ENCODE measurements at places on chromosomes 1 and 21.

DNA sequence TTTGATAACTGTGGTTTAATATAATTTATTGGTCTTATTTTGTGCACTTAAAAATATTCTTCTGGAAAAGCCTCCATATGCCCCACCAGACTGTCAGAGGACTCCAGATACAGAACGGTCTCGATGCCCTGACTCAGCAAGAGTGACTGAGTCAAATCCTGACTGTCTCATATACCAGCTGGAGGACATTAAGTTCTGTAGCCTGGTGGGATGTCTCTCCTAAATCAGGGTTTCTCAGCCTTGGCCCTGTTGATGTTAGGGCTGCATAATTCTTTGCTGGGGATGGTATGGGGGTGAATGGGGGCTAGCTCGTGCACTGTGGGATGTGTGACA is 67.7 kb upstream of the TLR5 start:
- no peak for DNase-seq

GRCh38 chr21:34128124-34128523 is 54.7 kb downstream of the MRPS6 start:
- no peak for DNase-seq

GRCh38 chr1:15727866-15728534 is 8.1 kb upstream of the SLC25A34 start:
- no peak for DNase-seq

- DNase-seq = no peak
Measured at GRCh38 chr1:54528613-54529012, 19.4 kb upstream of the ACOT11 start.

DNA sequence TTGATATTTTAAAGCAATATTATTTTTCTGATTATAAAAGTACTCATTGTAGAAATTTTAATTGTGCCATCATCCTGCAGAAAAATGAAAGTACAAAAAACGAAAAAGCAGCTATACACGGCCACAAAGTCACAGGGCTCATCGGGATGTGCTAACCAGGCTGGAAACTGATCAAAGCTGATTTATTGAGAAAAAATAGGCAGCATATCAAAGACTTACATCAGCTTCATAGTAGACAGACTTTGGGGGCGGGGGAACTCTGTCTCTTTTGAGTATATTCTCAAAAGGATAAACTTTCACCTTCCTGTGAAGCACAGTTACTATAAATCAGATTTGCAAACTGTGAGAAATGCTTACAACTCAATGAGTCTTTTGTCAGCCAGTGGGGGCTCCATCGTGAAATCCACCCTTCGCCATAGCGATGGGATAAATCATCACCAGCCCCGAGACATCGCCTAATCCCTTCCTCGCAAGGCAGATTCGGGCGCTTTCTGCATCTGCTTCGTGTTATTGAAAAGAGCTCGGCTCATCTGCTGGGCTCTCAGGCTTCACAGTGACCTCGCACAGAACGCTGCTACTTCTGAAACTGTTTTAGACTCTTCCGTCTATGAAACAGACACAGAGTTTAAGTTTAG is 69.2 kb upstream of the ERG start:
- DNase-seq = no peak

DNA sequence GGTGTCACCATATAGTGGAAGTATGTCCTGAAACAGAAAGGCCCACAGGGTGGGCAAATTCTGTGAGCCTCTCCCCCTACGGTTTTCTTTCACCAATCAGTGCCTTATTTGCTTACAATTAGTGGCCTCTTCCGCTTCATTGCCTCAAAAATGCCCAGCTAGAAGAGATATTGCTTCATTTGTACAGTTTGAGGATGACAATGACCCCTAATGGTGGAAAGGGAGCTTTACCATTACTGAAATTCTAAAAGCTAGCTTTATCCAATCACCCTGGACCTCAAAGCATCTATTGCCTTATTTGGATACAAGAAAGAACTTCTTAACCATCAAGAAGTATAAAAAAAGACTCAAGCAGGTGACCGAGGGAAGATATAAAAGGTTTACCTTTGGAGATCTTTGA is 49.6 kb downstream of the LRRC71 start:
- no peak for DNase-seq

DNA sequence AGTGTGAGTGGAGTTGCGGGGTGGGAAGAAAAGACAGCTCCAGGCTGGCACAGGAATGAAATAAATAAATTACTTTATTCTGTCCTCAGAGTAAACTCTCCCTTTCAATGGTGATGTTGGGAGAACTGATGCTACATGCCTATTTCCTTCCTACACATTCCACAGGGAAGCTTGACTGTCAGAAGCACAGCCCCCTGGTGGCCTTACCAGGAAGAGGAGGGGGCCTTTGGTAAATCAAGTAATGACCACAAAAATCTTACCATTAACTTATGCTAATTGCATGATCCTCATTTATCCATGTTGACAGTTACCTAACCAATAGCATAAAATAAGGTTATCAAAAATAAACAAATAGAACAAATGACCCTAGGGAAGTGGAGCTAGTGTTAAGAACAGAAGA is 605.0 kb upstream of the PKN2 start:
- no peak for DNase-seq

- DNase-seq = no peak
Measured at GRCh38 chr1:62841587-62842169, 57.7 kb downstream of the ATG4C start.

- DNase-seq = no peak
Measured at GRCh38 chr21:34372321-34372720, 3.0 kb upstream of the SMIM11 start.

- DNase-seq = no peak
Measured at GRCh38 chr1:192627901-192628300, 8.0 kb upstream of the RGS13 start.

- DNase-seq = no peak
Measured at GRCh38 chr1:3247521-3248121, 178.6 kb downstream of the PRDM16 start.

- DNase-seq = no peak
Measured at GRCh38 chr1:209490013-209490412, 93.5 kb upstream of the CAMK1G start.

DNA sequence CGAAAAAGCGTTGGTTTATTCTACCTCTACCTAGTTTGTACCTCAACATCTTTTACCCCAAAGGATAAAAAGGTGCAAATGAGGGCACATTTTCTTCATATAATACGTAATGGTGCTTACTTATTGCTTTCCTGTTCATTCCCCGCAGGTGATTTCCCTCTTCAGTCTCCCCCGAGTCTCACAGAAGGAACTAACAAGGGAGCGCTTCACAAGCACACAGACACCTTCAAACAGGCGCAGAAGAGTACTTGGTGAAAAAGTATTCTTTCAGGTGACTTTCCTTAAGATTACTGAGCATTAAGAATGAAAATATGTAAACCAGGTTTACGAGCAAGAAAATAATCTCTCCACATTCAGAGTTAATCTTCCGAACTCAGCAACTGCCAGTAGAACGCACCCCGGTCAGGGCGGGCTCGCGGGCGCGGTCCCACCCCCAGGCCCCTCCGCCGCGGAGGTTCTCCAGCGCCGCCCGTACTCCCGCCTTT is 511 bp upstream of the RABGAP1L start:
- DNase-seq = no peak

- no peak for DNase-seq
Measured at GRCh38 chr1:65527707-65528503, 107.4 kb downstream of the LEPR start.

DNA sequence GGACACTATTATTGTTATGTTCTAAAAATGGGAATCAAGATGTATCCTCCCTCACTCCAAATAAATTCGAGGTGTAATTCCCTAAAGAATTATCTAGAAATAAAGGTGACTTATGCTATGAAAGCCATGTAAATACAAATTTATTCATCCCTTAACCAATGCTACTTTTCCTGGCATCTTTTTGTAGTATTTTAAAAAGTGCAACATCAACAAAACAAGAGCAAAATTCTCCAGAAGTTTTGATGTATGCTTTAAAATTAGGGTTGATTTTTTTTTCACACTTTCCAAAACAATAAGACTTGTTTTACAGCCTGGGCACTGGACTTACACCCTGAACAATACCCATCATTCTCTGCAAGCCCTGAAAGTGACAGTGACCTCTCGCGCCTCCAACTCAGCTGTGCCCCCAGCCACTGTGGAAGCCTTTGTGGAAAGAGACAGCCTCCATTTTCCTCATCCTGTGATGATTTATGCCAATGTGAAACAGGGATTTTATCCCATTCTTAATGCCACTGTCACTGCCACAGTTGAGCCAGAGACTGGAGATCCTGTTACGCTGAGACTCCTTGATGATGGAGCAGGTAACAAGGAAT is 21.4 kb upstream of the CLCA1 start:
- no peak for DNase-seq

DNA sequence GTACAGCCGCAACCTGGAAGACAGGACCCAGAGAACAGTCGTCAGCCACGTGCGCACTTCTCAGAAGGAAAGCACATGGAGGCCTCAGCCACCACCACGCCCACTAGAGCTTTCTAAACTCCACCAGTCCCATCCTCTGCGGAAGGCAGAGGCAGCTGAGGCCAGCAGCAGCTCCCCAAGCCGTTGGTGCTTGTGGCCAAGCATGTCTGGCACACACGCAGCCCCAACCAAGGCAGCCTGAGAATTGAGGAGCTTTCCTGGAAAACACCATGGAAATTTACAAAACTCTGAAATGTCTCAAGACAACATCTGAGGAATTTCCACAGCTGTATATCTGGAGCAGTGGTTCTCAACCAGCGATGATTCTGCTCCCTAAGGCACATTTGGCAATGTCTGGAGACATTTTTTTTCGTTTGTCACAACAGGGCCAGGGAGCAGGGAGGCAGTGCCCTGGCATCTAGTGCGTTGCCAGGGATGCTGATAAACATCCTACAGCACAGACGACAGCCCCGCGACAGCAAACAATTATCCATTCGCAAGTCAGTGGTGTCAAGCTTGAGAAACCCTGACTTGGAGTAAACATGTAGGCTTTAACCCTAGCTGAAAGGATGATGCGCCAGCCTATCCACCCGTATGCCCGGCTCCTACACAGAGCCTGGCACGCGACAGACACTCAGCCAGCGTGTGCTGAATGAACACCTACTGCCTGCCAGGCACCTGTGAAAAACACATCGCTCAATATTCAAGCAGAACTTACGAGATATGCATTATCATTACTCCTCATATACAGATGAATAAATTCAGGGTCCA is 24.7 kb downstream of the NPHP4 start:
- DNase-seq = no peak

GRCh38 chr1:13792419-13792818 is 92.4 kb downstream of the PRDM2 start:
- DNase-seq = no peak

- no peak for DNase-seq
Measured at GRCh38 chr1:21165076-21165475, 11.6 kb downstream of the EIF4G3 start.

GRCh38 chr21:35652196-35652595 is 408.1 kb downstream of the SETD4 start:
- no peak for DNase-seq

GRCh38 chr1:220797553-220797952 is 10.8 kb downstream of the MTARC1 start:
- DNase-seq = no peak

GRCh38 chr1:3733883-3734589 is 18.2 kb upstream of the CCDC27 start:
- DNase-seq = no peak

DNA sequence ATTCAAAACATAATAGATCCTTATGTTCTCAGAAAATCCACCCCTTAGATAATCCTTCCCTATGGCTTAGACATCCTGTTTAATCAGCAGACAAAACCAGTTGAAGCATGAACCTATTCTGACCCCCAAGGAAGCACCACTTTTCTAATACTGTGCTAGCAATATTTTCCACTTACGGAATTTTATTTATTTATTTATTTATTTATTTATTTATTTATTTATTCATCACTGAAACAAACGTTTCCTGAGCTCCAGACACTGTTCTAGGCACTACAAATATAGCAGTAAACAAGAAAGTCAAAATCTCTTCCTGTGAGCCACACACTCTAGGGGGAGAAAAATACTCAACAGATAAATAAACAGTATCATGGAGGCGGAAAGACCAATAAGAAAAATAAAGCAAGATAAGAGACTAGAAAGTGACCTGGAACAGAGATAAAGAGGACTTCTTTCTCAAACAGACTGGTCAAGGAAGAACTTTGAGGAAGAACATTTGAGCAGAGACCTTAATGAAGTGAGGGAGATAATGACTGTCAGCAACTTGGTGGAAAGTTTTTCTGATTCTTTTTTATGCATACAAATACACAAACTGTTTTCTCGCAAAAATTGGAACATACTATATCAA is 145.5 kb upstream of the POGK start:
- no peak for DNase-seq

GRCh38 chr21:26280148-26280547 is 109.6 kb upstream of the APP start:
- no peak for DNase-seq

DNA sequence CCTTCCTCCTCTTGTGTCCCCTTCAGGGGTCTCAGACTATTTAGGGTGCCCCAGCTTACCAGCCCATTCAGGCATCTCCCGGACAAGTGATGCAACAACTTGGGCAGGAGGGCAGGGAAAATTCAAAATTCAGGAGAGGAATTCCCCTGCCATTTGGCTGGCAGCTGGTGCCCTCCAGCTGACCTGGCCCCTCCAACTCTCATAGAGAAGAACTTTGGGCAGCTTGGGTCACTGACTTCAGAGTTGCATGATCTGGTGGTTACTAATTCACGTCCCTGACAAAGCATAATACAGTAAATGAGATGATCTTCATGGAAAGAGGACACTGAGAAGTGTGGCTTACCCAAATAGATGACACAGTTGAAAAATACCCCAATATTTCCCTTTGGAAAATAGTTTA is at the start of gene FCAMR:
Gene FCAMR, minus strand, starts transcription at position 15 of the 400 bp plus-strand sequence. CDS start 335 bp downstream, outside the sequence.
- DNase-seq = no peak

GRCh38 chr1:183227422-183228346 is 41.6 kb downstream of the LAMC2 start:
- DNase-seq = no peak

- no peak for DNase-seq
Measured at GRCh38 chr1:113903501-113904292, 902 bp downstream of the AP4B1 start.

DNA sequence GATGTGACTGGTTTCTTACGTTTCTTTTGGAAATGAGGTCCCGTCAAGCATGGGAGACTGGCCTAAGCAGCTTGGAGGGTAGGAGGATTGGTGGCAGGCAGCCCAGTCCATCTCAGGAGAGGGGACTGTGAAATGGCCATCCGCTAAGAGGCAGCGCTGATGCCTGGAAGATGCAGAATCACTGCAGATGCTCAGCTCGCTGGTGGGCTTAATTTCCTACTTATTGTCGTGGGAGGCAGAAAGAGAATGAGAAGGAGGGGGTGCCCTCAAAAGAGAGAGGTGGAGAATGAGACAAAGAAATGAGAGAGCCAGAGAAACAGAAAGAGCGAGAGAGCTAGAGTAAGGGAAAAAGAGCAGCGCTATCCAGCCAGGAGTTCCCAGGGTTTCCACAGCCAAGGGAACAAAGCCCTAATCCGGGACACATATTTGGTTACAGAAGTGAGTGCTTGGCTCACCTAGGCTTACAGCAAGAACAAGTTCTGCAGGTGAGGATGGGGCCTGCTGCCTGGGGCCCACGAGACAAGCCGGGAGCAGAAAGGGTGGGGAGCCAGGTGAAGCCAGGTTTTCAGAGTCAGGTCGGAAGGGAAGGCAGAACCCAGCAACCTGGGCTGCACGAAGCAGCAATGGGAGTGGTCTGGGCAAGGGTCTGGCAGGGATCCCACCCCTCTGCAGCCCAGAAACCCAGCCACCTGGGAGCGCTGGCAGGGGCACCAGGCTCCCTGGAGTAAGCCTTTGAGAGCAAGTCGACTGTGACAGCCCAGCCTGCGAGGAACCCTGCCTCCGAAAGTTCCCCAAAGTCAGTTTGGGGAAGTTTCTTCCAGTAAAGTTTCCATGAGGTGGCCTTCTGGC is 5.8 kb downstream of the ECE1 start:
- no peak for DNase-seq
